ENCODE measurements at places on chromosomes 7 and 10.

- no peak for DNase-seq
Observed at GRCh38 chr7:112982441-112983063, 104.1 kb downstream of the GPR85 start.

GRCh38 chr7:1885465-1886226 lies 215.6 kb downstream of the ELFN1 start:
- DNase-seq: no peak

GRCh38 chr10:21473135-21473534 lies 52.3 kb downstream of the SKIDA1 start:
- DNase-seq: peak; percentile 57

GRCh38 chr7:158110034-158110590 lies 477.5 kb downstream of the PTPRN2 start:
- DNase-seq: no peak

DNA sequence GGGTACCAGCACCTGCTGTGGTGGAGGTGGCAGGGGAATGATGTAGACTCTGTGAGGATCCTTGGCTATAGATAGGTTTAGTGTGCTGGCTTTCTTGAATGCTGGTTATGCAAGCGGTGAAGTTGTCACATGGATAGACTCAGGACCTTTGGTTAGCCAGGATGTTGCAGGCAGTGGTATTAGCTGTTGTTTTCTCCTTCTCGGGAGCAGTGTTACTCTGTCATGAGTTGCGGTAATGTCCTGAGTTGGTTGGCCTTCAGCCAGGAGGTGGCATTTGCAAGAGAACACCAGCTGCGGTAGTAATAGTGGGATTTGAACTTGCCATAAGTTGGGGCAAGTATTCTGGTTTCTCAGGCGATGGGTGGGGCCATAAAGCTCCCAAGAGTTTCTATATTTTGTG lies 10.8 kb downstream of the AGK start:
- no peak for DNase-seq

- peak; percentile 21 for DNase-seq
Observed at GRCh38 chr10:78375854-78376785, 342.5 kb downstream of the RPS24 start.

- no peak for DNase-seq
Observed at GRCh38 chr10:68172324-68172723, 59.6 kb downstream of the ATOH7 start.

DNA sequence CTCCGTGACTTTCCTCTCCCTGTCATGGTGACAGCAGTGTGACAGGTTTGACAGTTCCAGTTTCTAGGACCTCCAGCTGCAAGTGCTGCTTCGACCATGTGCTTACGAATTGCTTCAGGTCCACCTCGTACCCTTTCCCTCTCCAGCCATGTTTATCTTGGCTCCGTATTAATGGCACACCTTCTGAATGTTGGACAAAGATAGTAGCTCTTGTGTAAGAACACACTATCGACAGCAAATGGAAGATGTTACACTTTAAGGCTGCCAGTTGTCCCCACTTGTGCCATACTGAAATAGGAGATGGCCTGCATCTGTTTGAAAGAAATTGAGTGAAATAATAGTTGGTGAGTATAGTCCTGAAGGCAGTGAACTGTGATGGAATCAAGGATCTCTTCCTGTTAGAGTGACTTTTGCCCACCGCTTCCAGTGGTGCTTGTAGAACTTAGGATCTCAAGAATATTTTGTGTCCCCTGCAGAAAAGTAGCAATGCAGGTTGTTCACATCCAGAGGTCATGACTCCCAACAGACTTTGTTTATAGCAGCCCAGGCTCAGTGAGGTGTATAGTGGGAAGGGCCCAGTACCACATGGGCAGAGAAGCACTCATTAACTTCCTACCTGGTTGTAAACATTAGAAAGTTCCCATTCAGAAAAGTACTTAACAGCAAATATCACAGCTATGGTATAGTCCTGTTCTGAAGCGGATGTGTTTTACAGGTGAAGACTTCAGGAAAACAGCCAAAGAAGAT lies 629.7 kb upstream of the GALNT17 start:
- DNase-seq: no peak

DNA sequence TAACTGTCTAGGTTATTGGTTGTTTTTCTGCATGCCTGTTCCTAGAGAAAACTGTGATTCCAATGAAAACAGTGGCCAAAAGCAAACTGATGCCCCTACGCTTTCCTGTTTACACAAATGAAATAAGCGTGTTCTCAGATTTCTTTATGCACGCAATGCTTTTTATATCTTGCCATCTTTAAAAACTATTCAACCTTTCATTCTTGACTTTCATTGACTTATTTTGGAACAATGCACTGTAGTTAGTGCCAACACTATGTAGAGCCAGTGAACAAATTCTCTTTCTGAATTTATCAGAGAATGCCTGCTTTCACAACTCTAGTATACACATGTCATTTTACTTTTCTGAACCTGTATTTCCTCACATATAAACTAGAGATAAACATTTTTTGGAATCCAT lies 86.6 kb downstream of the CABCOCO1 start:
- no peak for DNase-seq

DNA sequence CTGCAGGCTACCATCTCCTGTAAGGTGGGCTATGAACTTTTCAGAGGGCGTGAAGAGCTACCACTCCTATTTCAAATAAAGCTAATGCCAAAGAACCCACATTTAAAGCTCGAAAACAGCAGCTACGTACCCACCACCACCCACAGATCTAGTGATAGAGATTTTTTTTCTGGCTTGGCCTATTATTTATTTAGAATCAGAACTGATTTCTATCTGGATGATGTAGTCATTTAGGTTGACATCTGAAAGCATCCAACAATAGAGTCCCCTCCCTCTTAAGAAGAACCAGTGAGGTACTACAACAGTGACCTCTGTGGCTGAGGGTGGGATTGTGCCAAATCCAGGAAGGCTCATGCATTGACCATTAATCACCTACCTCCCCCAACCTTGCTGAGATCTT lies 113.8 kb upstream of the ADO start:
- peak; percentile 50 for DNase-seq

DNA sequence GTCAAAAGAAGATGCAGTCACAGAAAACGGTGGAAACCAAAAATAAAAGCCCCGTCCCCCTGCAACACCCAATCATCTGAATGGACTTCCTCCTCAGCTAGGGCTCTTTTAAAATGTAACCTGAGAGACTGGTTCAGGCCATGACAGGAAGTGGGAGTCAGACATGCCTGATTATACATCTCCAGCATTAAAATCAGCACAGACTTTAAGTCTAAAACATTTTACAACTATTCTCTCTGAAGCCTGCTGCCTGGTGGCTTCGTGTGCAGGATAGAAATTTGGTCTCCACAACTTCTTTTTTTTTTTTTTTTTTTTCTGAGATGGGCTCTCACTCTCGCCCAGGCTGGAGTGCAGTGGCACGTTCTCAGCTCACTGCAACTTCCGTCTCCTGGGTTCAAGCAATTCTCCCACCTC lies 30.3 kb downstream of the HACD1 start:
- peak; percentile 39 for DNase-seq

- no peak for DNase-seq
Observed at GRCh38 chr10:110783509-110784107, 88.1 kb upstream of the PDCD4 start.

GRCh38 chr7:18995811-18996426 lies 121.5 kb downstream of the TWIST1 start:
- no peak for DNase-seq

- DNase-seq: no peak
Observed at GRCh38 chr10:27890971-27891370, 107.9 kb downstream of the ODAD2 start.

GRCh38 chr10:103784723-103785418 lies 70.5 kb downstream of the SH3PXD2A start:
- DNase-seq: no peak

DNA sequence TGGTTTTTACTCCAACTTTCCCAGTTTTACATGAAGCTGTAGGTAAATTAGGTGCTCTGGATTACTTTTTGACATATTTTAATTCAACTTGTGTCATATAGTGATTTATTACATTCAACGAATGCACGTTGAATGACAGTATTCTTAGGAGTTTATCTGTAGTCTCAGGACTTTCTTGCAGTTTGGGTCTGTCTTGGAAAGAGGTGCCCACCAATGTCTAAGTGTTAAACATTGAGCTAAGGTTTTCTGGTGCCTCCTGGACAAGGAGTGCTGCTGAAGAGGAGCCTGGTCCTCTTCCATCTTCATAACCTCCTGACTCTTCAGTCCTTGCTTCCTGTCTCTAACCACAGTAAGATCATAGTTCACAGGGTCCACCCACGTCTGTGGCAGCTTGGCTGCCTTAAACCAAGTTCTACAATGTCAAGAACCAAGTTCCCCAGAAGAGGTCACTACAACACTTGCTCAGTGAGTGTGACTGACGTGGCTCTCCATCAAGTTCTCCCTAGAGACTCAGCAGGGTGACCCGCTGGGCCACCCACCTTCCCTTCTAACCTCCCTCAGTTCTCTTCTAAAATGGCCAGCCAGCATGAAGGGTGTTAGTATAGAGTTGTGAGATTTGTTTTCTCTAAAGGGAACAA lies 6.1 kb downstream of the NPY start:
- DNase-seq: peak; percentile 80

DNA sequence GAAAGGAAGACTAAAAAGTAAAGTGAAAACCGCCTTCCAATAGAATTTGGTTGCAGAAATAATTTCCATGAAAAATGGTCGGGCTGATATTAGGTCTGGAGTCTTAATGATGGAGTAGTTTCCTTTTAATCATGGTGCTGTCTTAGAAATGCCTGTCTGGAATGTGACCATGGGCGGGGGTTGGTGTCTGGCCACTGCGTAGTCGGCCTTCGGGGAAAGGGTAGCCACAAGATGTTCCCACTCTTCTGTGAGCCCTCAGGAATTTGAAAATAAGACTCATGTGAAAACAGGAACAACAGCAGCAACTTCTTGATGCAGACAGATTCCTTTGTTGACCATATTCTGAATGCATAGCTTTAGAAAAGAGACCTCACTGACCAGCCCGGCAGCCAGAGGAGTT lies 176.8 kb downstream of the KIAA1217 start:
- DNase-seq: peak; percentile 34

- peak; percentile 84 for DNase-seq
Observed at GRCh38 chr7:129298268-129298893, 73.6 kb downstream of the AHCYL2 start.

GRCh38 chr10:113313048-113313602 lies 239.7 kb upstream of the HABP2 start:
- DNase-seq: no peak

DNA sequence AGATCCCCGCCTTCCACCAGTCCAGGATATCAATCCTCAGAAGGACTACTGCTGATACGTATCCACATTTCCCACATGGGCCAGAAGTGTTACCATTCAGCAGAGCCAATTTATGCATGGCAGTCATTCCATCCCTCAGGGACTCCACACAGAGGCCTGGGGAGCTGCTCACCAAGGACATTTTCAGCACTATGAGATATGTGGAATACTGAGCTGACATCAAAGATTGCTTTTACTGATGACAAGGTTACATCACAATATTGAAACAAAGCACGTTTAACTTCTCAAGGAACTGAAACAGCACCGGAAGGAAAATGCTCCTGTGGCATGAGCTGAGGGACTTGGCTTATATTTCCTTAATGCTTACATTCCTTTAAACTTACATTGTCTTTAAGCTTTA lies 335.1 kb downstream of the BMPER start:
- DNase-seq: no peak

DNA sequence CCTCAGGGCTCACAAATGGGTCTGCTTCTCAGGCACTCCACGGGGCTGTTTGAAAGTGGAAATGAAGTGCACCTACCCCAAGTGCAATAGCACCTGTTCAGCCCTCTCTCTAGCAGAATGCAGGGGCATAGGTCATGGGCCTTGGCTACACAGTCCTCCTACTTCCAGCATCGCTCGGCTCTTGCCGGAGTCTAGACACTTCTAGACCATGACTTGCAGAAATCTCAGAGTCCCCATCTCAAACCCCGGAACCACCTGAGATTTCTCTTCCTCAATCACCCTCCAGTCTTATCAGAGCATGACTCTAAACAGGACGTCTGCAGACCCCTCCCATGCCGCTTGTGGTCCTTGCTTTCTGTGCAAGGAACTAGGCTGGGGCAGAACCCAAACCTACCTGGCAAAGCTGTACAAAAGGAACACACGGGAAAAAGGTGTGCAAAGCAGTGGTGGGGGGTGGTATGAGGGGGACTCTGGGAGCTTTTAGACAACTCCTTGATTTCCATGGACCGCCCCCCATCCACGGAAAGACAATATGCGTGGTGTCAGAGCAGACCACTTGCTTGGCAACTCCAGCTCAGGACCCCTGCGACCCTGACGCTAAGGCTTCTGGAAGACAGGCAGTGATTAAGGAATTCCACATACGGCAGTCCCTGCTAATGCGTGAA lies 13.8 kb downstream of the TMEM273 start:
- no peak for DNase-seq

GRCh38 chr10:113496111-113497109 lies 56.4 kb upstream of the HABP2 start:
- DNase-seq: no peak

All from GM23338 (cell line).